Activated T-cell treated with anti-CD3 and anti-CD28 coated beads, Interleukin-2, amount 50 U/mL, for 4 hours (primary cell): ENCODE measurements at places on chromosomes 3 and 15.

- no peak for DNase-seq
Measured at GRCh38 chr3:127425505-127426443, 137.9 kb upstream of the PRR20G start.

- no peak for DNase-seq
Measured at GRCh38 chr15:77031376-77032050, 36.6 kb downstream of the PSTPIP1 start.

- no peak for DNase-seq
Measured at GRCh38 chr15:85597155-85597815, 197.4 kb downstream of the KLHL25 start.

- no peak for DNase-seq
Measured at GRCh38 chr15:68374168-68374745, 57.7 kb downstream of the ITGA11 start.

- peak; percentile 51 for DNase-seq
Measured at GRCh38 chr3:48634661-48635221, 520 bp downstream of the SLC26A6 start.

- DNase-seq = no peak
Measured at GRCh38 chr3:115792206-115792955, 169.1 kb downstream of the GAP43 start.

DNA sequence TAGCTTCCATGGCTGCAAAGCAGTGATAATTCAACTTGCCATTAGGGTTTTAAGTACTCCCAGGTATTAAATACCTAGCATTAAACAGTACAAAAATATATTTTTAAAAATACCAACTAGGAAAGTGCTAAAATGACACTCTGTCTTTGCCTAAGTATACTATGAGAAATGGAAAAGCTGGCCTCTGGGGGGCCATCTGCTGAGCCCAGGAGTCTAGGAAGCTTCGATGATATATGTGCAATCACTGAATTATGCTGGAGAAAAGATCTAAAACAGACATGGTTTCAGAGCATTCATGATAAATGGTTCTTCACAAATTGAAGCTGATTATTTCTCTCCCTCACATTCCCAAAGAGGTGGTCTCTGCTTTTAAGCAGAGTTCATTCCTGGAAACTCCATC lies 191.8 kb downstream of the OPA1 start:
- no peak for DNase-seq

GRCh38 chr3:46874430-46874829 lies 3.1 kb upstream of the PTH1R start:
- DNase-seq = no peak

DNA sequence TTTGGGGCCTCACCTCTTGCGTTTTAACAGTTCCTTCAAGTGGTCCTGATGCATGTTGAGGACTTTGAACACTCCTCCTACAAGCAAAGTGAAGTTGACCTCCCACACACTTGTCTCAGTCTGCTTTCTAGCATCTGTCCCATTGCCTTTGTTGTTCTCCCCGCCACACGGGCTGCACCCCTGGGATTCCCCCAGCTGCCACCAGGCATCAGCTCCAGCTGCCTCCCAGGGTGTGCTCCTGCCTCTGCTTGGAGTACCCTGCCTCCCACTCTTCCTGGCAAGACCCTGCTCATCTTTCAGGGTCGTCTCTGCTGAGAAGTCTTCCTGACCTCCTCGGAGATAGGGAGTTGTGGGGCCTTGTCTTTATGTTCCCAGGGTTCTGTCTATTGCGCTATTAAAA lies 52.2 kb downstream of the IGF1R start:
- DNase-seq = no peak

DNA sequence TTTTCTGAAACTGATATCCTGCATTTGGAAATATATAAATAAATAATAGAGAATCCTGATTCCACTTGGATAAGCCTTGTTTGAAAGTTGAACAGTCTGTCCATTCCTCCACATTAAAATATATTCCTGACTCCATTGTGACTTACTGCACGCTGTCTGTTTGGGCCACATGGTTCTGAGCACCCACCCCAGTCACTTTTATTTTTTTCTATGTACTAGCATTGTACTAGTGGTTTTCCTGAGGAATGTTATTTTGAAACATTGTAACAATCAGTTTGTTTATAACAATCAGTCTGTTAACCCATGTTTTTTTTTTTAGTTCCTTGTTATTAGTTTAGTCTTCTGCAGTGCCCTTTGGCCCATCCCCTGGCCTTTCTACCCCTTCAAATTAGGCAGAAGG lies 87.4 kb upstream of the CCNL1 start:
- DNase-seq = no peak

DNA sequence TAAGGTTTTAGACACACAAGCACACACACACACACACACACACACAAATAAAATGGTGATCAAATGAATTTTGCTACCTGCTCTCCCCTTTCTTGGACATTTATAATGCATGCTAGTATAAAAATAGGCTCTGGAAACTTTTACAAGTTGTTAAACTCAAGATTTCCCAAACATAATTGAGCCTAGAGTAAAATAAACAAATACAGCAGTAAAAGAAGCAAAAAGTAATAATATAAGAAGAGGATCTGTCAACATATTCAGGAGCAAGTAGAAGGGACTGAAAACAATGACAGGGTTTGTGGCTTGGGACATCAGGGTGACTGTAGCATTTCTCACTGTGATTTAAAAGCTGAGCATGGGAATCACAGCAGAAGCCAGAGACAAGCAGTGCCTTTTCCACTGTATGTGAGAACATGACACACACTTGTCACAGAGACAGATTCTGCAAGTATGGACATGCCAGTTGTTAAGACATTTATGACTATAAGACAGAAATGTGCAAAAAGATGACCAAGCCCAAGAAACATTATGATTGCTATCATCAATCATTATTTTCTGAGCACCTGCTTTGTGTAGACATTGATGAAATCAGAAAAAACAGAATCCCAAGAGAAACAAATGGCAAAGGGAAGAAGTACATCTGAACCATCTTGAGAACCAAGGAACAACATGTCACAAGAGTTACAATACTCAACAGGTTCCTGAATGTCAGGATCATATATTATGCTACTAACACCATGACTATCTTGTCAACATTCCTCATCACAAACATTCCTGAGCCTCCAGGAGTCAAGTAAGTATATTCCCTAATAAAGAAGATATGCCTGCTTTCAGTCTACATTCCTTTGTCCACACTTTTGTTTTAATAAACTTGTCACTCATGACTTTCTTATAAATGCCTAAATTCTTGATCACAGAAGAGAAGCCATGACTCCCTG lies 7.1 kb downstream of the THRB start:
- no peak for DNase-seq

DNA sequence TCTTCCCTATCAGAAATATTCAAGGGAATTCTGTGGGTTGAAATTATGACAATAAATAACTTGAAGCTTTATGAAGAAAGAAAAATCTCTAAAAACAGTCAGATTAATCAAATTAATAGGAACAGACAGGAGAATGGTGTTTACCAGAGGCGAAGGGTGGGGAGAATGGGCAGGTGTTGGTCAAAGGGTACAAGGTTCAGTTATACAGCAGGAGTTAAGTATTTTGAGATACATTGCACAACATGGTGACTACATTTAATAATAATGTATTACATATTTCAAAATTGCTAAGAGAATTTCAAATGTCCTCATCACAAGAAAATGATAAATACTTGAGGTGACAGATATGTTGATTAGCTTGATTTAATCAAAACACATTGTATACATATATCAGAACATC lies 18.6 kb downstream of the SPCS1 start:
- no peak for DNase-seq

GRCh38 chr15:57884936-57885335 lies 178.4 kb downstream of the POLR2M start:
- DNase-seq = no peak

- no peak for DNase-seq
Measured at GRCh38 chr3:197297002-197297401, 1.4 kb downstream of the DLG1 start.

GRCh38 chr3:37526511-37526910 lies 335.2 kb upstream of the CTDSPL start:
- no peak for DNase-seq

DNA sequence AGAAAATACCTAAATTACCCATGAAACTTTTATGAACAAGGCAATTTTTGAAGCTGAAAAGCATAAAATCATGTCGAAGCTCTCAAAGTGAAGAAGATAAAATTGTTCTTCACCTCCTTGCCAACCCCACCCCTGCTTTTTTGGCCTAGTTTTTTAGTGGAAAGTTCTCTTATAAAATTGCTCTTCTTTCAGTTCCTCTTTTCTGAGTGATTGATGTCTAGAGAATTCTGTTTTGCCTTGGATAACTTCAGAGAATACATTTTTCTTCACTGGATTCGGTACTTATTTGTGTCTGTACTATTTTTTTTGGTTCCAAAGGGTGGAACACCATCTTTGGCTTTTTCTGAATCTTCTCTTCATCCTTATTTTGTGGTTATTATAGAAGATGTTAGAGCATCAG lies 25.0 kb upstream of the PYDC2 start:
- DNase-seq = no peak

DNA sequence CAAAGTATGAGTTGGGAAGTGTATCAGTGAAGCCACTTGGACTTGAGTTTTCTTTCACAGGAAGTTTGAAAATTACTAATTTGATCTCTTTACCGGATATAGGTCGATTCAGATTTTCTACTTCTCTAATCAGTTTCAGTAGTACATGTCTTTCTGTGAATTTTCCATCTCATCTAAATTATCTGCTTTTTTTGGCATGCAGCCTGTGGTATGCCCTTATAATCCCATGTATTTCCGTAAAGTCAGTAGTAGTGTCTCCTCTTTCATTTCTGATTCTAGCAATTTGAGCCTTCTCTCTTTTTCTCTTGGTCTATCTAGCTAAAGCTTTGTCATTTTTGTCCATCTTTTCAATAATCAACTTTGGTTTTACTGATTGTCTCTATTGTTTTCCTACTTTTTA lies 168.4 kb upstream of the UBE2E1 start:
- DNase-seq = no peak

GRCh38 chr3:71486831-71487230 lies 96.7 kb downstream of the FOXP1 start:
- peak; percentile 17 for DNase-seq

DNA sequence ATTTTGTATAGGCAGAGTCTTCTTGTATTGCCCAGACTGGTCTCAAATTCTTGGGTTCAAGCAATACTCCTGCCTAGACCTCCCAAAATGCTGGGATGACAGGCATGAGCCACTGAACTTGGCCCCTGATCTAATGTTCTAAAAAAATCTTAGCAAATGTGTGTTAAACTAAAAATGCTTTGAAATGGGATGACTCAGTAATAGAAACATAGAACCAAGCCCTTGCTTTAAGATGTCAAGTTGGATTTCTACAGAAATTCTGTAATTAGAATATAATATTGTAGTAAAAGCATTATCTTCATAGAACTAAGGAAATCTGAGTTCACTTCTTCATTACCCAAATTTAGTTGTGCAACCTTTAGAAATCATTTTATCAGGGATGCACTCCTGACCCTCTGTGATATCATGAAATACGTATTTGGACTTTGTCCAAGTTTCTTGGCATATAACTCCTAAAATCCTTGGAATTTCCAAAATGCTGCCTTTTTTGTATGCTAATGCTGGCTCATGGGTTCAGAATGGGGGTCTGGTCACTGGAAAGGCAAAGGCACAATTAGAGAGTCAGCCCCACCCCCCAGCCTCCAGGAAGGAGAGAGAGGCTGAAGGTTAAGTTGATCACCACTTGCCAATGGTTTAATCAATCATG lies 217.3 kb downstream of the TP63 start:
- no peak for DNase-seq

DNA sequence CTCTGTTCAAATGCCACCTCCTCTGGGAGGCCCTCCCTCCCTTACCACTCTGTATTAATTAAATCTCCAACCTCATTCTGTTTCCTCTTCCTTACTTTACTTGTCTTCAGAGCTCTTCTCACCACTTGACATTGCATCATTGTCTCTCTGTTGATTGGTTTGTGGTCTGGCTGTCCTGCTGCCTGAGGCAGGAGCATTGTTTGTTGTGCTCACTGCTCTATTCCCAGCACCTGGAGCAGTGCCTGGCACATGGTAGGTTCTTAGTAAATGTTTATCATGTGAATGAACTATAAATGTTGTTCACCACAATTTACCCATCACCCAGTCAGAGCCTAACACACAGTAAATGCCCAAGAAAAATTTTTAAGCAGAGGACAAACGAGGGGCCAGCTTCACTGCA lies 6.7 kb upstream of the BFSP2 start:
- DNase-seq = no peak
